ENCODE measurements at places on chromosomes 16 and 17. TPM values are rescaled to one million over a fixed set of nuclear protein-coding genes. Genes with fewer than 3 reads are reported as not detected.
A peak's percentile ranks its signal among the peaks of the same experiment; 100 is the strongest.

Gene LDHD
- total RNA-seq, result not detected

Gene PTX4
- total RNA-seq, result not detected

Gene CASKIN1
- total RNA-seq, result 4.4 TPM

Gene DRC3
- total RNA-seq, result not detected

Gene AANAT
- total RNA-seq, result not detected

Gene LIMD2
- total RNA-seq, result 145 TPM

Gene TBC1D3E
- not detected for total RNA-seq

Gene CDH11
- total RNA-seq, result not detected

Gene C1QL1
- not detected for total RNA-seq

Gene VAT1L
- not detected for total RNA-seq

GRCh38 chr16:89150981-89151380 lies 20.6 kb upstream of the CDH15 start:
- DNase-seq, result no peak

GRCh38 chr17:47320879-47321502 lies 2.8 kb upstream of the EFCAB13 start:
- DNase-seq, result no peak

DNA sequence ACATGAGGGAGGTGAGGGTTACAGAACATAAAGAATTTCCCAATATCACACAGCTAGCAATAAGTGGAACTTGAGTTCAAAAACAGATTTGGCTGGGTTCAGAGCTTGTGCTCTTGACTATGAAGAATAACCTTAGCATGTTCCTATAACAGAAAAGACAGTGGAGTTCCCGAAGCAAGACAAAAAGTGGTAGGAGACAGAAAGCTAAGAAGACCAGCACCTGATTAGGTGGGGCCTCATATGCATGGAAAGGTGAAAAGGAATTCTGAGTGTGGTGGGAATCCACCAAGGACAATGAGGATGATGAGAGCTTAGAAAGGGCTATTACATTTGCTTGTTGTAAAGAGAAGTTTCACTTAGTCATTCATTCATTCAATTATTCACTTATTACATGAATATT lies 26.6 kb upstream of the CDYL2 start:
- no peak for DNase-seq

DNA sequence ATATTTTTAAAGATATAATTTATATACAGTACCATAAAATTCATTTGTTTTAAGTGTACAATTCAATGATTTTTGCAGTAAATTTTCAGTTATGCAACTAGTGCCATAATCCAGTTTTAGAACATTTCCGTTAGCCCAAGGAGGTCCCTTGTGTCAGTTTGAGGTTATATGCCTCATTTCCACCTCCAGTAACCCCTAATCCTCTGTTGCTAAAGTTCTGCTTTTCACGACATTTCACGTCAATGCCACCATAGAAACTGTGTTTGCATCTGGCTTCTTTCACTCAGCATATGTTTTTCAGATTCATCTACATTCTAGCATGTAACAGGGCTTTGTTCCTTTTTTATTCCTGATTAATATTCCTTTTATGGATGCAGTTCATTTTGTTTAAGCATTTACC lies 42.4 kb upstream of the NUDT7 start:
- no peak for DNase-seq

DNA sequence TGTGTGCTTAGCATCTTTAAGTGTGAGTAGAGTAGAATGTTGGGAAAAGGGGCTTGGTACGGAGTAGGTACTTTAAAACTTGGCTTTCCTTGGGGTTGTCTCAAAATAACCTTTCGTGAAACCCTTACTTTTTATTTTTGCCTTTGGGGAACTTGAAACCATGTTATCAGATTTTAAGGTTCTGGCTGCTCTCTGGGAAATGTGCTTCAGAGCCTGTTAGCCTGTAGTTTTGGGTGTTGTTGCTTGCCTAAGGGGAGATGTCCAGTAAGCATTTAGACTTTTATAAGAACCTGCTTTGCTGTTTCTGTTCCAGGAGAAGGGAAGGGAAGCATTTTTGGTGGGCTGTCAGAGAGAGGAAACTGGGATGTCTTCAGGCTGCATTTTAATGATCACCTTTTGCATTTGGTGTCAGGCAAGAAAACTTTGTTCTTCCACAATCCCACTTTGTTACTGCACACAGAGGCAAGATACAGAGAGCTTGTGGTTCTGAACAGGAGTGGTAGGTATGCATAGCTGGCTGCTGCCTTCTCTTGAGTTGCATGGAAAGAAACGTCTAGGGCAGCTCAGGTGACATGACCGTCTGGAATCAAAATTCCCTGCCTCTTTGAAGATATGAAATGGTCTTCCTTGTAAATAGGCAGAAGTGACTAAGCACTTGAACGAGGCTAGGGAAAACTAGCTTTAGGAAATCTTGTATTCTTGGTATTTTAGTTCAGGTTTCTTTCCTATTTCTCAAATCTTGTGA lies 1.7 kb downstream of the RABEP1 start:
- no peak for DNase-seq

GRCh38 chr17:64978138-64978537 lies 58.9 kb upstream of the LRRC37A3 start:
- no peak for DNase-seq

DNA sequence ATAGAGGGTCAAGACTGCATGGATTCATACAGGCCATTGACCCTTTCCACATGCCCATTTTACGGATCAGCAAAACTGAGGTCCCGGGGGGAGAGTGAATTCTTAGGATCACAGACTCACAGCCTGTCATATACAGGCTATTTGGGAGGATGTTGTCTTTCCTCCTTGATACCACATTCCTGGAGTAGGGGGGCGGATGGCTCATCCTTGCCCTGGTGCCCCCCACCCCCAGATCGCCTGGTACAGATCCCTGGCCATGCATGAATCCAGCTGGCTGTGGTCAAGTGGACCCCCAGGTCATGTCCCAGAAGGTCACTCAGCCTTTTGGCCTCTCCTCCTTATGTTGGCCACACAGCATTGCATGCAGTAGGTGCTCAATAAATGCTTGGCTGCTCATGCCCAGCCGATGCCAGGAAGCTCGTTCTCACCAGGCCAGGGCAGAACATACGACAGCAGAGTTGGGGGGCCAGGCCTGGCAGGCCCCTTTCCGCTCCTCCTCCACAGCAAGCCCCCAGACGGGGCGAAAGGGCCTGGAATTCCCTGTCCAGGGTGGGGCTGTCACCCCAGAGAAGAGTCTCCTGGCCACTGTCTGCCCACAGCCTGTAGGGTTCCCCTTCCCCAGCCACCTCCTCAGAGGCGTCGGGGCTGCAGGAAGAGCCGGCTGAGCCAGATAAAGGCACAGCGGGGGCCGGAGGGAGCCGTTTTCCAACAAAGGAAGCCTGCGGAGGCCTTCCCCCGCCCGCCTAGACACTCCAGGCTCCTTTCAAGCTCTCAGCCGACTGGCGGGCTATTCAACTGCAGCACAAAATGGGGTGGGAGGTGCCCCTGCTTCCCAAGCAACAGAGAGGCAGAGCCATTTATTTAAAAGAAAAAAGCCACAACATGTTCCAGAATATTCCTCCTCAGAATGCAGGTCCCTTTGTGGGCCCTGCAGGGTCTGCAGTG lies 215.7 kb upstream of the CIBAR2 start:
- DNase-seq, result no peak

- DNase-seq, result no peak
Measured at GRCh38 chr17:4542003-4542725, 13.0 kb downstream of the MYBBP1A start.

GRCh38 chr17:17570140-17570797 lies 21.2 kb downstream of the PEMT start:
- peak; percentile 12 for DNase-seq

GRCh38 chr17:7260651-7261378 lies 1.5 kb downstream of the CLDN7 start:
- peak; percentile 57 for DNase-seq

- no peak for DNase-seq
Measured at GRCh38 chr16:46688101-46688653, 801 bp downstream of the VPS35 start.

DNA sequence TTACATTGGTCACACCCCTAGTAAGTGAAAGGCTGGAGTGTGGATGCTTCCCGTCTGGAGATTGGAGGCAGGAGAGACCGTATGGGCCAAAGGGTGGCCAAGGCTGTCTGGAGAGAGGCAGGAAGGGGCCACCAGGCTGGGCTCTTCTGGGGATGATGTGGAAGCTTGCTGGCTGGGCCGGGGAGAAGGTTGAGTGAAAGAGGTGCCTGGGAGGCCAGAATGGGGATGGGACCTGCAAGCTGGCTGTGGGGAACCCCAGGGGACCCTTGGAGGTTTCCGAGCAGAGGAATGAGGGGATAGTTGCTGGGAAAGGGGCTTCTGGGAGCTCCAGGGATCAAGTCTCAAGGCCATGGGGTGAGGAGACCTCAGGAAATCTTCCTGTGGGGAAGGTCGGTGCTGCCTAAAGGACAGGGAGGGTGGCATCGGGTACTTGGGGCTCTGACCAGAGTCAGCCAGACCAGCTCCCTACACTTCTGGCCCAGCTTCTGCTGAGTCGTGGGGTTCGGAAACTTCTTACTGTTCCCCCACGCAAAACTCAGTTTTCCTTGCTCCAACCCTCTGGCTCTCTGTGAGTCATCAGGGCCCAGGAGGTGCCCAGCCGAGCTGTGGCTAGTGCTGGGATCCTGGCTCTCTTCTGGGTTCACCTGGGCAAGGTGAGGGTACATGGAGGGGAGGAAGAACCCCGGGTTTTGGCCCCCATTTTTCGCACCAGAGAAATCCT lies 3.1 kb downstream of the MRC2 start:
- no peak for DNase-seq

- no peak for DNase-seq
Measured at GRCh38 chr17:62876063-62876462, 67.9 kb upstream of the MARCHF10 start.

DNA sequence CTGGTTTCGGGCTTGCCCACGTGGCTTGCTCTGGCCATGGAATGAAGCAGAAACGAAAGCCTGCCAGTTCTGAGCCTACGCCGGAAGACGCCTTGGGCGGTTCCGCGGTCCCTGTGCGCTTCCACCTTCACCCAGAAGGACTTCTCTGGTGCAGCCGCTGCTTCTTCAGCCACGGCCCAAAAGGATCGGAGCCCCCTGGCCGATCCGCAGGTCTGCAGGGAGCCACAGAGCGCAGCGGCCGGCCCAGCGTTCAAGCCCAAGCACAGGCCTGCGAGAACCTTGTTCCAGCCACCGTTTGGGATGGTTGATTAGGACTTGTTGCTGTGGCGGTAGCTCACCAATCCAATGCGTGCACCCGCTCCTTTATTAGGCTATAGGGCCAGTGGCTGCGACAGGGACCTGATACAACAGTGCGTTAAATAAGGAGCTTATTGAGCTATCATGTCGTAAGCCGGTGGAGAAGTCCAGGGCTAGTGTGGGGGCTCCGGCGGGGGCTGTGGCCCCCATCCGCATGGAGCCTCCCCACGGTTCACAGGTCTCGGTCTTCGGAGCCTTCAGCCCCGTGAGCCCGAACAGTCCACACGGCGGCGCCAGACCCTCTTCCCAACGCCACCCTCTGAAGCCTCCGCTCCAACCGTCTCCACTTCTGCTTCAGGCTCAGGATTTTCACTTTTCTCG lies 10.2 kb upstream of the MPP2 start:
- peak; percentile 65 for DNase-seq

- no peak for DNase-seq
Measured at GRCh38 chr16:75301804-75302203, 50.4 kb upstream of the BCAR1 start.

DNA sequence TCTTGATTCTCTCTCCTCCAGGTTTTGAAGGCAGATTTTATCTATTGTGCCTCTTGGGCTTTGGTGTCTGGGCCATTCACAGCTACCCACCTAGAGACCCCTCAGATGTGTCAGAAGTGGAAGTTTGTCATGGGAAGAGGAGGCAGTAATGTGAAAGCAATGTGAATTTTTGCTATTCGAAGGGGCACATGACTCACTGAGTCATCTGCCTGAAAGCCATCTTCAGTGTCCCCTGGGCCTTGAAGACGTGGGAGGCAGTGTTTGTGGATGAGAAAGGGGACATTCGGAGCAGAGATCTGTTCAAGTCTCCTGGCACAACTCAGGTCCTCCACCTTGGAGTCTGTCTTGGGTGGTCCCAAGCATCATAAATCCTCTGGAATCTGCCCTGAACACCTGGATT lies 530.2 kb downstream of the NPIPA7 start:
- DNase-seq, result no peak

DNA sequence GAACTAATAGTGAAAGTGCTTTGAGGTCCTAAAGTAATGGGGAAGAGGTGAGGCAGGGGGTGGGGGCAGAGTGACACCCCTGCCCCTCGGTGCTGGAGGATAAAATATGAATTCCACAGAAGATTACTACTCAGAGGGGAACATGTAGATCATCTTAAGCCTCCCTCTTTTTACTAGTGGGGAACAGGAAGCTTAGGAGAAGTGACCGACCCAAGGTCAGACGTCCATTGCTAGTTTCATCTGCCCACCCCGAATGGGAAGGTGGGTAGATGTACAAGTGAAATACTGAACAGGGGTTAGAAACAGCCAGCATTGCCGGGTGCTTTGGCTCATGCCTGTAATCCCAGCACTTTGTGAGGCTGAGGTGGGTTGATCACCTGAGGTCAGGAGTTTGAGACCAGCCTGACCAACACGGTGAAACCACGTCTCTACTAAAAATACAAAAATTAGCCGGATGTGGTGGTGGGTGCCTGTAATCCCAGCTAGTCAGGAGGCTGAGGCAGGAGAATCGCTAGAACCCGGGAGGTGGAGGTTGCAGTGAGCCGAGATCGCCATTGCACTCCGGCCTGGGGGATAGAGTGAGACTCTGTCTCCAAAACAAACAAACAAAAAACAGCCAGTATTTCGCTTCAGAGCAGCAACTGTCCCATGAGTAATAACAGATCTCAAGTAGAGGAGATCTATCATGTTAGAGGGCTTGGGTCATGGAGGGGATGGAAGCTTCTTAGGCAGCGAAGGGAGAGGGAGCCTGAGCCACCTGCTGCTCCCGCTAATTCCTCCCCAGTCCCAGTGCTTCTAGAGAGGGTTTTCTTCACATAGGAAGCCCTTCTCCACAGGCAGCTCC lies 1.2 kb upstream of the NR1D1 start:
- DNase-seq, result no peak

DNA sequence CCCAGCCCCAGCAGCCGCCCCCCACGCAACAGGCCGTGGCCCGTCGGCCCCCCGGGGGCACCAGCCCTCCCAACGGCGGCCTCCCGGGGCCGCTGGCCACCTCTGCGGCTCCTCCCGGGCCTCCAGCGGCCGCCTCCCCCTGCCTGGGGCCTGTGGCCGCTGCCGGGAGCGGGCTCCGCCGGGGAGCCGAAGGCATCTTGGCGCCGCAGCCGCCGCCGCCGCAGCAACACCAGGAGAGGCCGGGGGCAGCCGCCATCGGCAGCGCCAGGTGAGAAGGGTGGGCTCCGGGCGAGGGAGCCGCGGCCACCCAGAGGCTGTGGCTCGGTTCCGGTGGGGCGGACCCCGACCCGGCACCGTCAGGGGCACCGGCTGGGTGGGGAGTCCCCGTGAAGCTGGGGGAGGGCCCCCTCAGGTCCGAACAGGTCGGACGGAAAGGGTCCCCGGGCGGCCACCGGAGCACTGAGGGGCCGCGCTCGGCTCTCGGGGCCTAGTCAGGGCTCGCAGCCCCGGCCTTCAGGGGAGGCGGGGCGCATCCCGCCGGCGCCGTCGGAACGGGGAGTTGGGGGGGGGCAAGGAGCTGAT lies 583 bp downstream of the ATXN2L start:
- no peak for DNase-seq

DNA sequence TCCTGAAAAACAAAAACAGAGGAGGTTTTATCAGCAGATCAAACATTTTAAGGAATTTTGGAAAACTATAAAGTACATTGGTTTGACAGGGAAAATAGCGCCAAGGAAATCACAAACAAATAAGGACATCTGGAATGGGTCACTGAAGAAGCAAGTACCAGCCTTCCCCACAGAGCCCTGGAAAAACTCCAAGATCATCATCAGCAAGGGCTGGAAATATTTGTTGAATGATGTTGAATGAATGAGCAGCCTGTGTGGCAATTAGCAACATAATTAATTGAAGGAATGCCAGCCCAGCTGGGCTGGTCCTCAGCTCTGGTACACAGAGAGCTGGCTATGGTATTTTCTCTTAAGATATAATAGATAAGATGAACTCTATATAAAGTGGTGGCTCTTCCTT lies 290.4 kb downstream of the HS3ST3A1 start:
- no peak for DNase-seq
